Activated naive CD8-positive, alpha-beta T cell treated with anti-CD3 and anti-CD28 coated beads, Interleukin-2, amount 50 U/mL, for 16 hours (primary cell): ENCODE measurements at places on chromosomes 11 and 22.

- no peak for DNase-seq
Measured at GRCh38 chr11:115645631-115646317, 141.6 kb upstream of the CADM1 start.

DNA sequence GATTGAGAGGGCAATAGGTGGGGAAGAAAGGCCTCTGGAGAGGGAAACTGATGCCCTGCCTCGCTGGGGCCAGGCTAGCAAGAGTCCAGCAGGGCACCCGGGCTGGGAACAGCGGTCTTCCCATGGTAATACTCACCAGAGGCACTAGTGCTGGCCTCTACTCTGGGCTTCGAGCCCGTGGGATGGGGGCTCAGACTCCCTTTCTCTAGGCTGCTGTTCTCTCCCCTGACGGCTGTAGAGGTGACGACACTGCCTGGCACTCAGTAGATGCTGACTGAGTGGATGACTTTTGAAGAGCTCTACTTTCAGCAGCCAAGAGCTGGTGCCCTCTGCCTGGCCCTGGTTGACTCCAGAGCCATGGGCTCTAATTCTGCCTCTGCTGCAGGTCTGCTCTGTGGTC is 818 bp upstream of the C1QTNF4 start:
- DNase-seq = no peak

DNA sequence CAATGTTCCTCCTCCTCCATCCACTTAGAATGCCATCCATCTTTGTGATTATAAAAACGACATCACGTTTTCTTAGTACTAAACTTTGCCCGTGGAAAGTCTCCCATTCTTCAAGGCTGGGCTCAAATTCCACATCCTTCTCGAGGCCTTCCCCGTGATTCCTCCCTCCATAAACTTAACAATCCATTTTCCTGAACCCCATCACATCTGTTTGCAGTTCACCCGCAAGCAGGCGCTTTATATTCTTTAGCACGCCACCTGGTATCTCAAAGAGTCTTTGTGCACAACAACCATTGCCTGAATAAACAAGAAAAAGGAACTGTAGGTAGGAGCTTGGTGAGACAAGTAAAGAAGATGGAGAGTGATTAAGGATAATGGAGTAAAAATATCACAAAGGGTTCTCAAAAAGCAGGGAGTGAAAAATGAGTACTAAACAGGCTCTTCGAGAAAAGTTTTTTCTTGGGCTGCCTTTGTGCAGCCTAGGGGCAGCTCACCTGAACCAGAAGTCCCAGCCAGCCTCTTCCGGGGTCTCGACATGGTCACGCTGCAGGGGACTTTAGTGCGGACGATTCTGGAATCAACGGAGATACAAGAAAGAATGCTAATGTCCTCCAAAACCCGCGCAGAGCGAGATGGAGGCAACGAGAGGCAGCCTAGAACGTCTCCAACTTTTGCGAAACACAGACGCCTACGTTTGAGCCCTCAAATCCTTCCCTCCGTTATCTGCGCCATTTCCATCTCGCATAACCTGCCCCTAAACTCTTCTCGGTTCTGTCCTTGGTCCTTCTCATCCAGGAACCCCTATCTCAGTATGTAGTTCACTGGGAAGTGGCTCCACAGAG is 585 bp downstream of the THYN1 start:
- no peak for DNase-seq

DNA sequence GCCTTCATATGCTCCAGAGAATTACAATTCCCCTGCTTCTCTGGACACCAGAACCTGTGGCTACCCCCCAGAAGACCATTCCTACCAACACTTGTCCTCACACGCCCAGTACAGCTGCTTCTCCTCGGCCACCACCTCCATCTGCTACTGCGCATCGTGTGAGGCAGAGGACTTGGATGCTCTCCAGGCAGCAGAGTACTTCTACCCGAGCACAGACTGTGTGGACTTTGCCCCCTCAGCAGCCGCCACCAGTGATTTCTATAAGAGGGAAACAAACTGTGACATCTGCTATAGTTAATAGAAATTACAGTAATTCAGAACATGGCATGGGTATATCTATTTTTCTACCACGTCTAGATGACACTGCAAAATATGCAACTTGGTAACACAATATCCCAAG is 9.8 kb downstream of the POU2AF3 start:
- DNase-seq = no peak

GRCh38 chr11:92775003-92775676 is 194.3 kb upstream of the MTNR1B start:
- no peak for DNase-seq

- no peak for DNase-seq
Measured at GRCh38 chr11:14308897-14309387, 50.0 kb downstream of the RRAS2 start.

DNA sequence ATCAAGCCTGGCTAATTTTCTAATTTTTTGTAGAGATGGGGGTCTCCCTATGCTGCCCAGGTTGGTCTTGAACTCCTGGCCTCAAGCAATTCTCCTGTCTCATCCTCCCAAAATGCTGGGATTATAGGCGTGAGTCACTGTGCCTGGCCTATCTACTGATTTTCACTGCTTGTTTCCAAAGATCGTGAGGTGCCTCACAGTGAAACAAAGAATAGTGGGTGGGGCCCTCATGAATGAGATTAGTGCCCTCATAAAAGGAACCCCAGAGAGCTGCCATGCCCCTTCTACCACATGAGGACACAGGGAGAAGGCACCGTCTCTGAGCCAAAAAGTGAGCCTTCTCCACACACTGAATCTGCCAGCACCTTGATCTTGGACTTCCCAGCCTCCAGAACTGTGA is 23.5 kb downstream of the TMEM184B start:
- DNase-seq = no peak

- DNase-seq = no peak
Measured at GRCh38 chr11:89347071-89347470, 144.1 kb downstream of the NOX4 start.

GRCh38 chr11:11349870-11350337 is 3.1 kb downstream of the CSNK2A3 start:
- no peak for DNase-seq

DNA sequence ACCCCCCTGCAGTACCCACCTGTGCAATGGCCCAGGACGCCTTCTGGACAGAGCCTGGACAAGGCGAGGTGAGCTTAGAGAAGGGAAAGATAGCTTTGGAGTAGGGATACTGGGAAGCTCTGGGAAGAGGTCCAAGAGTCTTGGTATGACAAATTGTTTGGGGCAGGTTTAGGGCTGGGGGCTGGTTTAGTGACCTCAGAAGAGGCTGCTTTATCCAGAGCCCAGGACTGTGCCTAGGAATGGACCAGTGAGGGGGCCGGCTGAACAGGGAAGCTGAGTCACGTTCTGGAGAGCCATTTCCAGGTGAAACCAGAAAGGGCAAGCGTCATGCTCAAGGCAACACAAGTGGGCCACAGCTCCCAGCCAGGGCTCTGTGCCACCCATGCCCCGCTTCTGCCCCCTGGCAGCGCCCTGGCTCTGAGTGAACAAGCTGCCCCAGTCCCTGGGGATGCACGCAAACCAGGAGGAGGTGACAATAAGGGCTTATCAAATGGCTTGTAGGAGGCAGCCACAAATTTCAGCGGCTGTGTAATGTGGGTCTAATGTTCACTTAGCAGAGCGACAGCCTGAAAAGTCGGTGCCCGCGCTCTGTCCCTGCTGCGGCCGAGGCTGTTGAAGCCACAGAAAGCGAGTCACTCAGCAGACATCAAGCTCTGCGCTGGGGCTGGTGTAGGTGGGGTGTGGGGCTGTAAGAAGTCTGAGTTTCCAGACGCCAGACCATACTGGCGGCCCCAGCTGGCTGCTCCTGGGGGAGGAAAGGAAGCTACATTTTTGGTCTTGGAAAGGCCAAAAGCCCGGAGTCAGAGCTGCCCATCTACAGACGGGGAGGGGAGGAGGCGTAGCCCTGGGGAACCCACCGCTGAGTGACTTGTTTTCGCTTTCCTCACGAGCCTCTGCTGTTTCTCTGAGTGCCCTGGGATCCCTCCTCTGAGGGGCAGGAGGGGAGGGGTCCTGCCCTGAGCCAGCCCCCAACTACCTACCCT is 18.3 kb upstream of the SYT7 start:
- DNase-seq = no peak

DNA sequence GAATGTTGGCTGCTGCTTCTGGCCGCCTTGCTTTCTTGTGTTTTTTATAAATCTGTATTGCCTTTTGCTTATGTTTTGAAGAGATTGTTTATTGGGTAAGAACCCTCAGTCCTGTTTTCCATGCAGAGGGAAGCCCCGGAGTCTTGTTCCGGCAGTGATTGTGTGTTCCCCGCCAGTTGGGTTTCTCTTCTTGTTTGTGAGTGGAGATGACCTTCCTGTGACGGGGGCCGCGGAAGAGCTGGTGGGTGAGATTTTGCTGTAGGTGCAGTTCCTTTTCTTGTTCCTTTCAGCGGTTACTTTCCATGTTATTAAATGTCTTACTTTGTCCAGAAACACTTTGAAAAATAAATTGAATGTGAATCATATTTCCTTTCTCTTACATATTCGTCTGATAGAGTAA is 8.3 kb downstream of the TBC1D22A start:
- DNase-seq = no peak

DNA sequence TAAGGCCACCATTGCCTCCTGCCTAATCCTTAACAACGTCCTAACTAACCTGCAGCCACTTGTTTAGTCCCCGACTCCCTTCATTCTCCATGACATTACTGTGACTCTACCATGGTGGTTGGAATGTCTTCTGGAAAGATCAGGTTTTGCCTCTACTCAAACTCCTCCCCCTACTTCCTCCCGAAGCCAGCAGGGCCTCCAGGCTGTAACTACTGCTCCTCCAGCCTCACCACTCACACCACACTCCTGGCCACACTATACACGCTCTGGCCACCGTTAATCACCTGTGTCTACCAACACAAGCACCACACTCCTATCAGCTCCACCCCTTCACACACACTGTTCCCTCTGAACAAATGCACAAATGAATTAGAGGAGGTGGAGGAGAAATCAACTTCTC is 69.2 kb downstream of the PACSIN2 start:
- no peak for DNase-seq

GRCh38 chr11:79939111-79939510 is 498.3 kb upstream of the TENM4 start:
- no peak for DNase-seq

DNA sequence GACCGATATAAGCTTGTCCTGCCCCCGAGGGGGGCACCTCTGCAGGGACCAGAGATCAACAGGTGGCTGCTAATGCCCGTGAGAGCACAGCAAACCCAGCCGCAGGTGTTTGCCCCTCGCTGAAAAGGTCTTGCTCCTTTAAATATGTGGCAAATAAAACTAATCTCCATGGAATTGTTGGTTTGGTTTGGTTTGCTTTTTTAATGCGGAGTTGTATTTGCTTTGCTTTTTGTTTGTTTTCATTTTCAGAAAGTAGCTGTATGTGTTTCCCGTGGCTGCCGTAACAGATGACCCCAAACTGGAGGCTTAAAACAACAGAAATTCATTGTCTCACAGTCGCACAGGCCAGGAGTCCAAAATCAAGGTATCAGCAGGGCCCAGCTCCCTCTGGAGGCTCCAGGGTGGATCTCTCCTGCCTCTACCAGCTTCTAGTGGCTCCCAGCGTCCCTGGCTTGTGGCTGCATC is 93.0 kb downstream of the CELSR1 start:
- DNase-seq = no peak

DNA sequence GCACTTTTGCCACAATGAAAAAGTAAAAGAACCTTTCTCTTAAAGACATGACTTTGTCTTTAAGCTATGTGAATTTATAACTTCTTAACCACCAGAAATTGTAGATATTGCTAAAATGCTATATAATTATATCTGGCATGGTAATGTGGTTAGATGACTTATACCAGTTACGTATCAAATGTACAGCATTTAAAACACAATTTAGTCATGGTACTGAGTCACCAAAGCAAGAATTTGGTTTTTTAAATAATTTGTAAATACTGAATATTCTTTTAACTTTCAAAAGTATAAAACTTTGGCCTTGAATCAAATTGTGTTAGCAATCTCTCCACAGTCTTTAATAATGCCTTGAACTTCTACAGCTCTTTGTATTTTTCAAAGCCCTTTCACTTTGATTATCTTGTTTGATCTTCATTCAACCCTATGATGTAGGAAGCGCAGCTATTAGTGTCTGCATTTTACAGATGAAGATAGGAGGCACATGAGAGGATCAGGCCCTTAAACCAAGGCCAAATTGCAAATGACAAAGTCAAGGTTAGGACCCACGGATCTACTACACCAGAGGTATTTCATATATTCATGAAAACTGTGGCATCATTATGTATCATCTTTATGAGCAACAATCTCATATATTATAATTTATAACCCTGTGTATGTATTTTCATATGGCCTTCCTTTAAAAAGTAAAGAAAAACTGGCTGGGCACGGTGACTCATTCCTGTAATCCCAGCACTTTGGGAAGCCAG is 4.4 kb upstream of the SYTL2 start:
- no peak for DNase-seq

DNA sequence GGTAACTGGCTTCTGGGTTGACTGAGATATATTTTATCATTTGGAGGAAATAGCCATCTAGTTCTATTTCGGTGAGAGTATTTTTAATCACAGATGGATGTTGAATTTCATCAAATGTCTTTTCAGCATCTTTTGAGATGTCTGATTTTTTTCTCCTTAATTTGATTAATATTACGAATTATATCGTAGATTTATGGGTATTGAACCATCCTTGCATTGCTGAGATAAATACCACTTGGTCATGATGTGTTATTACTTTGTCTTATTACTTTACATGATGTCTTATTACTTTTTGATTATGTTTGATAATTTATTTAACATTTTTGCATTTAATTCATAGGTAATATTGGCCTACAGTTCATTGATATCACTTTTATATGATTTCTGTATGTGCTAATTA is 78.8 kb upstream of the PARVA start:
- no peak for DNase-seq

DNA sequence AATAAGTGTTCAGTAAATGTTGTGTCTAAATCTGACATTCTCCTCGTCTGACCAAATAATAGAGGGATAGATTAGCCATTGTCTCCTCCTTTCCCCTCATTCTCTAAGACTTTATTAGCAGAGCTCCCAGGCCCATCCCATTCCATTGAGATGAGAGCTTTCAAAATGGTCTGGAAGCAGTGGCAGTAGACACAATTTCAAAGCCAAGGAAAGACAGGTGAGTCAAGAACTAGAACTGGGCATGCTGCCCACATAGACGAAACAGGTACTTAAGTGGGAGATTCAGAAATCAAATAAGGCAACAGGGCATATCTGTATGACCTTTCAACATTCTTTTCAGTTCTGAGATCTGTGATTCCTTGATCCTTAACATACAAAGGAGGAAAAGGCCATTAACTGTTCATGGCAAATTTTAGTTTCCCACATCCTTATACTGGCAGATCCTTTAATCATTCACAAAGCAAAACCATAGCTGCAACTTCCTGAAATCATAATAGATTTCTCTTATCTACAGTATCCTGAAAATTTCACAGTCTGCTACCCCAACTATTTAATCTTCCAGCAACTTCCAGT is 96.6 kb upstream of the KCNA4 start:
- no peak for DNase-seq

GRCh38 chr11:34651551-34651950 is 30.7 kb downstream of the EHF start:
- no peak for DNase-seq
